ENCODE measurements at places on chromosomes 16 and 17.

- no peak for DNase-seq
Observed at GRCh38 chr16:73202161-73202729, 154.3 kb upstream of the ZFHX3 start.

- DNase-seq: no peak
Observed at GRCh38 chr16:47750371-47750770, 289.2 kb downstream of the PHKB start.

GRCh38 chr17:66322764-66323163 lies 20.4 kb downstream of the PRKCA start:
- no peak for DNase-seq

- no peak for DNase-seq
Observed at GRCh38 chr17:49333804-49334203, 28.2 kb downstream of the ZNF652 start.

DNA sequence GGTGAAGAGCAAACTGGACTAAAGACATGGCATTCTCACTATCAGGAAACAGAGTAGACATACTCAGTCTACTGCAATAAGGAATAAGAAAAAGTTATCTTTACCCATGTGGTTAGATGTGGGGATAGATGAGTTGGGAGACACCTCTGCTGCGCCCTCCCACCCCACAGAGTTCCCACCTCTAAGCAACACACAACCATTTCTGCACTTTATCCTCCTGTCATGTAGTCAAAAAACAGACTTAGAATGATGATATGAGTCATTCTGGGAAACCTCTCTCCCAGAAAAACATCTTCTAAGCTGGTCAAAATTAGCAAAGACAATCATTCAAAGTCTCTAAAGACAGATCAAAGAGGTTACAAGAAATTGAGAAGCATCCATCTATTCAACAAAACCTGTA lies 94.9 kb downstream of the CACNG1 start:
- no peak for DNase-seq
